ENCODE measurements at places on chromosomes 2 and 18. TPM values are rescaled to one million over a fixed set of nuclear protein-coding genes. Genes with fewer than 3 reads are reported as not detected.

DNA sequence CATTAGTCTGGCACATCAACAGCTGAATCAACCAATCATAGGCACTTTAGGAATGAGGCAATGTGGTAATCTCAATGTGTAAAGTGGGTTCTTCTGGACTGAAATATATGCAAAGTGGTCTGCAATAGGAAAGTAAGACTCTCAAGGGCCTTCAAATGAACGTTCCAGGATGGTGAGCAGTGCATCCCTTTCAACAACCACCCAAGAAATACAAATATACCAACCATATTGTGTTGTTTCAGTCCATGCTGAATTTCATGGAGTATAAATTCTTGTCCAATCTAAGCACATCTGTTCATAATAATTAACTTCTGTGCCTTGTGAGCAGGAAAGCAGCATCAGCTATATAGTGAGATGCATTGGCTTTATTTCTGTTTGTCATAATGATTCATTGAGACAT lies 556.2 kb downstream of the THSD7B start:
- DNase-seq, result no peak
- no peaks in the 10 kb centered on the region for H3K4me1 ChIP-seq
- H3K27me3 ChIP-seq, result no peaks in the 10 kb centered on the region
- H3K27ac ChIP-seq, result no peak overlapping the region
- no peaks in the 10 kb centered on the region for H3K36me3 ChIP-seq
- H3K4me3 ChIP-seq, result no peak overlapping the region

DNA sequence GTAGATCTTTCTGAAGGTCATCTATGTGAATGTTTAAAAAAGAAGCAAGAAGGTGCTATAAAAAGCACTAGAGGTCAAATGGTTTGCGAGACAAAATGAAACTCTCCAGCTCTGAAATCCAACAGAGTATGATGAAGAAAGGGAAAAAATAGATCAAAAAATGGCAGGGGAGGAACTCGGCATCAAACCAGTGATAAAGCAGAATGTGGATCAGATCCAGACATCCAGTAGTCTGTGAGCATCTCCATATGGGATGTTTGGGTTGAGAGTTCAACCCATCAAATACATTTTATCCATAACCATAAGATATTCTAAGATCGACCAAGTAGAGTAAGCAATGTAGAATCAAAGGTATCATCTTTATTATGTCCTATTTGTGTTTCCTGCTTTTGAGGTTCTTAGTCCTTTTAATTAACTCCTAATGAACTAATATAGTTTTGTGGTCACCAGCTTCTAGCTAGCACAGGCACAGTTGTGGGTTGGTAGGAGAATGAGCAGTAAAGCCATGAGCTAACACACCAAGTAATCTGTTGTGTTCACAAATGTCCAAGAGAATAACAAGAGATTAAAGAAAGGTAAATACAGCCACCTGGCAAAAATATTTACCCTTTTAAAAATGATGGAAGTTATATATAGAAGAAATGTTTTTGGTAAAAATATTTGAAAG lies 160.9 kb downstream of the NEDD4L start:
- peaks cover 49% of the 10 kb centered on the region for H3K4me1 ChIP-seq
- H3K4me3 ChIP-seq, result no peak overlapping the region
- H3K36me3 ChIP-seq, result no peaks in the 10 kb centered on the region
- no peaks in the 10 kb centered on the region for H3K27me3 ChIP-seq

DNA sequence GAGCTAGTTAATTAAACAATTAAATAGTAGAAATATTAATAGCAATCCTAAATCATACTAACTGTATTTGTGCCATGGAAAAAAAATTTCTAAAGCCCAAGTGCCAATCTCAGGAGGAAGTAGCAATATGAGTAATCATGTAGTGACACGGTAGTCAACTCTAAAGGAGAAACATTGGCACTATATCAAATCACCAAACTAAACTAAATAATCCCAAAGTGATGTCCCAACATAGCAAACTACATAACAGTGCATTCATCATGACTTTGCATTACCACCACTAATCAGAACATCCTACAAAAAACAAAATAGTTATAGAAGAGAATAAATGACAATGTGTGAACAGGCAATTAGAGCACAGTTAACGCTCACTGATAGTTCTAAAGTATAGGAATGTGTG lies 195.1 kb downstream of the EXOC6B start:
- H3K4me3 ChIP-seq, result no peak overlapping the region
- H3K27me3 ChIP-seq, result no peaks in the 10 kb centered on the region
- H3K4me1 ChIP-seq, result peaks cover 9% of the 10 kb centered on the region
- no peak for DNase-seq
- no peaks in the 10 kb centered on the region for H3K36me3 ChIP-seq
- no peak overlapping the region for H3K27ac ChIP-seq

DNA sequence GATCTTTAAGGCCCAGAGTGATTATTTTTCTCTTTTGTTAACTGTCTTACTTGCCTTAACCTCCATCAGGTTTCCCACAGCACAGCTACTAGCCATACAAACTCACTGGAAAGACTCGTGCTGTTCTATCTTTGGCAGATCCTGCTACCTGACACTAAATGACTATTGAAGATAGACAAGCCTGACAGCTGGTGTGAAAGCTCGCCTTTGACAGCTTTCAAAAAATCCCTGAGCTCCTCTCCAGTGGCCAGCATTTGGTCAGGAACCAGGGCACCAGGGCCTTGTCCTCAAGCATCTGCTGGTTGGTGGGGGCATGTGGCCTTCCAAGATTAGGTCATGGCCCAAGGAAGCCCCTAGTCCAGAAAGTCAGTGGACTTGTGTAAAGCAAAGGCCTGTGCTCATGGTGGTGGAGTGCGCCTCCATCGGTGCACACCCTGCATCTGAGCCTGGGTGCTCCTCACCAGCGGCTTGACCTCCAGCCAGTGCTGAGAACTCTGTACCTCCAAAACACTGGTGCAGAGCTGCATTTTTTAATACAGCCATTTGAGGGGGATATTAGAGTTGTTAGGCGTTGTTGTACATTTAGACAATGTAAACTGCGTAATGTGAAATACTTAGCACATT lies 158.5 kb downstream of the NCK2 start:
- DNase-seq, result no peak
- no peak overlapping the region for H3K27ac ChIP-seq
- no peaks in the 10 kb centered on the region for H3K27me3 ChIP-seq
- no peak overlapping the region for H3K4me3 ChIP-seq
- no peaks in the 10 kb centered on the region for H3K36me3 ChIP-seq

- H3K27me3 ChIP-seq, result no peaks in the 10 kb centered on the region
- H3K4me1 ChIP-seq, result no peaks in the 10 kb centered on the region
- no peak overlapping the region for H3K4me3 ChIP-seq
- H3K36me3 ChIP-seq, result no peaks in the 10 kb centered on the region
These were observed 293.7 kb downstream of the NDUFA10 start for GRCh38 chr2:239731422-239731821.

- H3K27me3 ChIP-seq, result no peaks in the 10 kb centered on the region
- H3K4me1 ChIP-seq, result peaks cover 8% of the 10 kb centered on the region
- H3K27ac ChIP-seq, result no peak overlapping the region
- H3K4me3 ChIP-seq, result no peak overlapping the region
- no peak for DNase-seq
- peaks cover 23% of the 10 kb centered on the region for H3K36me3 ChIP-seq
These were observed 56.8 kb downstream of the PMS1 start for GRCh38 chr2:189841019-189841418.

Gene C2orf78
- total RNA-seq, result not detected

DNA sequence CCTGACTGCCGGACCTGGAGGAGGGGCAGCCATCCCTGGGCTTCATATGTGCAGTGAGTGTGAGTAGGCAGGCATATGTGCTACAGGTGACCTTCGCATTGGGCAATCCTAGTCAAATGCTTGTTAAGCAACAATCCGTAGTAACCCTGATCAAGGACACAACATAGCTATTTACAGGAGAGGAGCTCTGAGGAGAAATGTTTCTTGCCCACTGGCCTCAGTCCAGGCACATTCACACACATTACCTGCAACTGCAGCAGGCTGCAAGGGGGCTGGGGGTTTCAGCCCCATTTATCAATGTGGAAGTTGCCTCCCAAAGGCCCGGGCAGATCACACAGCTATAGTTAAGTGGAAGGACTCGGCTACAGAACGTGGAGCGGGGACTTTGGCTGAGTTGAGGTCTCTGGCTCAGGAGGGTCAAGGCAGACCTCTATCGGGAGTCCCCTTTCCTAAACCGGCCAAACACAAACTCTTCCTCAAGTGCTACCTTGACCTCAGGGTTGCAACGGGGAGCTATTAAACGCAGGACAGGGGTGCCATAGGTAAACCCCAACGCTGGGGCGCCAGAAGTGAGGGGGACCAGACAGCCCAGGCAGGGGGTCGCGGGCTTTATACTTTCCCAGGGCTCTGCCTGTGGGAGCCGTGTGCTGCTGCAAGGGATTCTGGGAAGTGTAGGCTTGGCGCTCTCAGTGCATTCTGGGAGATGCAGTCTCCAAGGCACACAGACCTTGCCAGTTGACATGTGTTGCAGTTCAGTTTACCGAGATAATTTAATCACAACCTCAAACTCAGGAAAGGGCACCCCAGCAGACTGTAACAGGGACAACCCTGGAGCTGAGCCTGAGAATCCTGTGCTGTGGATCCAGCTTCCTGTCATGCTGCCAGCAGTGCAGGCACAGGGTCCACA lies 9.4 kb downstream of the KHK start:
- DNase-seq, result peak; percentile 64
- H3K27me3 ChIP-seq, result no peaks in the 10 kb centered on the region
- peaks cover 13% of the 10 kb centered on the region for H3K4me1 ChIP-seq
- no peak overlapping the region for H3K4me3 ChIP-seq
- H3K27ac ChIP-seq, result peak overlapping the region; percentile 37

DNA sequence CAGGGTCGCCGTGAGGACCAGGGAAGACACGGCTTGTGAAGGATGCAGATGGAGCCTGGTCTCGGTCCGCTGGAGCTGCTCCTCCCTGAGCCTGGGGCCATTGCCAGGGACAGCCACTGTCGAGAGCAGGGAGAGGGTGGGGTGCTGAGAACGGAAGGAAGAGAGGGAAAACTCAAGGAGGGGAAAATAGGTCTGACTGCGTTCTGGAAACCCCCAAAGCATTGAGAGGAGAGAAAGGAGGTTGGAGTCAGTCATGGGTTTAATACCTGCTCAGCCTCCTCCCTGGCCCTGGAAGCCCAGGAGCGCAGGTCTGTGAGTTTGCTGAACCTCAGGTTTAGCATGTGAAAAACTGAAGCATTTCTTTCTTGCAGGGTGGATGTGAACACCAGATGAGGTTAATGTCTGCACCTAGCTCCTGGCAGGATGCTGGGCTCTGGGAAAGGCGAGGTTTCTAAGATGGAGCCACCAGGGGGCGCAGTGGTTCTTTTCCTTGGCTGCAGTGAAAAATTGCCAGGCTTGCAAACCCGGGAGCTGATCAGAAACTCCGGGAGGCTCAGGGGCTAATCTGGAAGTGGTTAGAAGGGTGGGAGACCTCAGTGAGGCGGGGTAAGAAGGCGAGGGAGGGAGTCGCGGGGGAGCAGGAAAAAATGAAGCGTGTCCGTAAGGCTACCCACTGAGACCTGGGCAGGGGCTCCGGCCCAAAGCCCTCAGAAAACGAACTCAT lies 33.6 kb upstream of the RNF149 start:
- DNase-seq, result peak; percentile 77
- H3K4me3 ChIP-seq, result no peak overlapping the region
- H3K27ac ChIP-seq, result no peak overlapping the region
- no peaks in the 10 kb centered on the region for H3K36me3 ChIP-seq
